ENCODE measurements at places on chromosomes 7 and 10.

- DNase-seq, result no peak
Measured at GRCh38 chr10:112959207-112959838, 9.3 kb downstream of the TCF7L2 start.

- DNase-seq, result peak; percentile 60
Measured at GRCh38 chr7:81767926-81768325, 1.9 kb downstream of the HGF start.

- no peak for DNase-seq
Measured at GRCh38 chr7:97601931-97602457, 129.9 kb upstream of the TAC1 start.

- no peak for DNase-seq
Measured at GRCh38 chr10:8121201-8121890, 66.9 kb downstream of the GATA3 start.
